ENCODE measurements at places on chromosomes 3 and 15.

DNA sequence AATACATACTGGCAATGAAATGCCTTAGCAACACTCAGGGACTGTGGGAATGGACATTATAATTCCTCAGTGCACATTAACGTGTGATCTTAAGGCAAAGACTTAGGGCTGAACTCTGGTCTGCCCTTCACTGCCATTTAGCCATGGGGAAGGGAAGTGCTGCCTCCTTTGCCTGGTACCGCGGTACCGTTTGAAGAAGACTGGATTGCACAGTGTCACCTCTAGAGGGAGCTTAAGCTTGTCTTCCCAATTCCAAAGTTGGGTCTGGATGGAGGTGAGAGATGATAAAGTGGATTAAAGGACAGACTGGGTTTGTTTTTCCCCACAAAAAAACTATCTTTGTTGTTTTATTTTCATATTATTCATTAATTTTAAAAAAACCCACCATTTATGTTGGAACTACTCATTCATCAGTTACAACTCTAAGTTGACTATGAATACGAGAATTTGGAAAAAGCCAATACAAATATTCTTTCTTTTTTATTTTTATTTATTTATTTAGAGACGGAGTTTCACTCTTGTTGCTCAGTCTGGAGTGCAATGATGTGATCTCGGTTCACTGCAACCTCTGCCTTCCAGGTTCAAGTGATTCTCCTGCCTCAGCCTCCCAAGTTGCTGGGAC is 60.0 kb upstream of the SYN2 start:
- no peak for DNase-seq

GRCh38 chr3:102727340-102727739 is 292.5 kb downstream of the ZPLD1 start:
- no peak for DNase-seq

GRCh38 chr3:43366481-43366880 is 80.1 kb downstream of the SNRK start:
- no peak for DNase-seq

GRCh38 chr15:69424001-69424400 is 9.9 kb downstream of the KIF23 start:
- DNase-seq = no peak

GRCh38 chr3:184377882-184378445 is at the start of gene THPO:
Gene THPO, minus strand, starts transcription at chr3:184378207. Its CDS starts 1,948 bp downstream, at chr3:184376259.
- DNase-seq = no peak

DNA sequence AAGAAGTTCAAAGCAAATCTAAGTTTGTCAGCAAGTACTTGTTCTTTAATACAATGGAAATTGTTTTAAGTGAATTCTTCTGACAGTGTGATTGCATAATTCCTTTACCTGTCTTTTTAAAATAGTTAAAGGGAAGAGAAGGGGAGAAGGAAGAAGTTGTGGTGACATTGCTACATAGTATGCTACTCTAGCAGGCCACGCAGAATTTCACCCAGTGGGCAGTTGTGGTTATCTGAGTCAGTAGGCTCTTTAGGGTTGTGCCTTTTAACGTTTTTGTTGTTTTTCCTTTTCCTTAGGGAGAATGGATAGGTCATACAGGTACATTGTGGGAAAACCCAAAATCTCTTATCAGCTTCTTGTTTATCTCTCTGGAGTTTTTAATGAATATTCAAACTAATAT is 40.4 kb downstream of the KIF15 start:
- no peak for DNase-seq

GRCh38 chr3:143252931-143253330 is 133.4 kb downstream of the CHST2 start:
- DNase-seq = no peak

DNA sequence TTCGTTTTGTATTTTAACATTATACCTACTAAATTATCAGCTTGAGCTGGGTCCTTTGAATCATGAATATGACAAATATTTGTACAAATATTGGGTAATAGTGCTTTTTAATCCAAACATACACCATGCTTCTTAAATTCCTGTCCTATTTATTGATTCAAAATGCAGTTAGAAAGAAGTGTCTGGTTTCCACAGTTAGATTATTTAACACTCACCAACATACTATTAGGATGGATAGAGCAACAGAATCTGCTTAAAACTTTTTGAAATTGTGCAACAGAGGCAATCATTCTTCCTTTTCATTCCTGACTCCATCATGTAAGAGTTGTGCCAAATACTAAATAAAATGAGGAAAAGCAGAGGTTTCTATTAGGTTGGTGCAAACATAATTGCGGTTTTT is 281.2 kb downstream of the LSAMP start:
- DNase-seq = no peak

- no peak for DNase-seq
Measured at GRCh38 chr3:128100638-128101037, 23.0 kb downstream of the RUVBL1 start.

- no peak for DNase-seq
Measured at GRCh38 chr3:193620650-193621049, 27.6 kb downstream of the OPA1 start.

DNA sequence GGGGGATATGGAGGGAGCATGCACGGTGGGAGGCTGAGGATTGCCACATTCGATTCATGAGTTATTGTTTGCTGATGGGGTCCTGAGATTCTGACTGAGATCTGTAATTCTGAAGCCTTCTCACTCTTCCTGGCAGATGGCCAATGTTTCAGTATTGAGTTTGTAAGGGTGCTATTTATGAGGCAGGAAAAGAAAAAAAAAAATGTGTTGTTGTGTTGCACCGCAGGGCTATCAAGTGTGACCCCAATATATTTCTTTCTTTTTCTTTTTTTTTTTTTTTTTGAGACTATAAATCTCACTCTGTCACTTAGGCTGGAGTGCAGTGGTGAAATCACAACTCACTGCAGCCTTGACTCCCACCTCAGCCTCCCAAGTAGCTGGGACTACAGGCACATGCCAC is 3.2 kb upstream of the SENP2 start:
- DNase-seq = no peak

GRCh38 chr3:41239587-41239986 is 40.3 kb downstream of the CTNNB1 start:
- no peak for DNase-seq

DNA sequence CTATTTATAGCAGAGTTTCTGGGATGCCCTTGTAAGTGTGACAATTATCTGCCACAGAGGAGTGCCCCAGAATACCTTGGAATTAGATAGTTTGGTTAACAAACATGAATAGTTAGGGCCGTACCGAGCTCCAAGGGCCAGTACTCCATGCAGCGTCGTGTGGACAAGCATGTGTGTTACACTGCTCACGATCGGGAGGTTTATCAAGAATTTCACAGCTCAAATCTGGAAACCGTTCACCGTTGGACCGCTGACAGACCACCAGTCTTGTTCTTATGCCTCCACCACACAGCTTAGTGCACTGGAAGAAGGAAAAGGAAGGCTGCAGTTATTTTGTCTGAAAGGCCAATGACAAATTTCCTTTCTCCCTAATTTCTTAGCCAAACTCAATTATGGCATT is 93.7 kb downstream of the ADAMTS9 start:
- DNase-seq = no peak

GRCh38 chr15:40249477-40250303 is 10.8 kb downstream of the PAK6 start:
- DNase-seq = no peak

All from dorsolateral prefrontal cortex (tissue), 122 donors.